ENCODE measurements at places on chromosomes 2 and 18.

GRCh38 chr2:46644690-46645385 lies 165.5 kb downstream of the TMEM247 start:
- no peak overlapping the region for H3K27ac ChIP-seq
- H3K27me3 ChIP-seq: no peaks in the 10 kb centered on the region
- H3K4me1 ChIP-seq: no peaks in the 10 kb centered on the region
- no peak for DNase-seq

DNA sequence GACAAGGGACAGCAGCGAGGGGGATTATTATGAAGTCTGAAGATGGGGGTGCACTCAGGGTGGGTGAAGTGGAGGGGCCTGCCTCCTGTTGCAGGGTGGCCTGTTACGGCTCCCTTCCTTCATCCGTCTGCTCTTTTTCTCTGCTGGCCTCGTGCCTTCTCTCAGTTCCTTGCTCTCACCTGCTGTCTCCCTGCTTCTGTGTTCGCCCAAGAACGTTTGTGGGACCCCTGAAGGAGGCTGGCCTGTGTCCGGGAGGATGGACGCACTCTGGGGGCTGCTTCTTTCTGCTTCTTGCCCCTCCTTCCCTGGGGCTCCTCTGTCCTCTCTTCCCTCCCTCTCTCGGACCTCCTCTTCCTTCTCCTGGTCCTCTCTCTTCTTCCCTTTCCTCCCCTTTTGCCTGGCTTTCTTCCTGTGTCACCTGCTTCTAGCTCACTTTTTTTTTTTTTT lies 13.8 kb downstream of the MROH2A start:
- peaks cover 5% of the 10 kb centered on the region for H3K4me1 ChIP-seq
- H3K27ac ChIP-seq: no peak overlapping the region
- H3K27me3 ChIP-seq: no peaks in the 10 kb centered on the region
- no peak overlapping the region for H3K4me3 ChIP-seq

DNA sequence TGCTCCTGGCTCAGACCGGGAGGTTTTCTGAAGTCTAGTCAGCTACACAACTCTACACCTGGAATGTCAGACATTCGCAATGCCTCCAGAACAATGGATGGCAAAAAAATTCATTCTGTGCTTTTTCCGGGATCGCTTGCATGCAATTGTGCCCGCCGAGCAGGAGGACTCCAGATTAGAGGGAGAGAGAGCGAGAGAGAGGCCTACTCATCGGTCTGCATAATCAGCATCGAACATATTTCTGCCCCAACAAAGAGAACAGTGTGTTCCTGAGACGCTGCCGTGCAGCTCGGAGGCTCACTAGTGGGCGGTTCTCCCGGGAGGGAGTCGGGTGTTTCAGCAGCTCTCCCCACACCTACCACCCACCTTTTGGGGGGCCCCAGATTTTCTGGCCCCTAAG lies 117.1 kb downstream of the KLHL29 start:
- H3K4me3 ChIP-seq: no peak overlapping the region
- no peak overlapping the region for H3K27ac ChIP-seq
- H3K36me3 ChIP-seq: no peaks in the 10 kb centered on the region
- peaks cover 30% of the 10 kb centered on the region for H3K27me3 ChIP-seq

DNA sequence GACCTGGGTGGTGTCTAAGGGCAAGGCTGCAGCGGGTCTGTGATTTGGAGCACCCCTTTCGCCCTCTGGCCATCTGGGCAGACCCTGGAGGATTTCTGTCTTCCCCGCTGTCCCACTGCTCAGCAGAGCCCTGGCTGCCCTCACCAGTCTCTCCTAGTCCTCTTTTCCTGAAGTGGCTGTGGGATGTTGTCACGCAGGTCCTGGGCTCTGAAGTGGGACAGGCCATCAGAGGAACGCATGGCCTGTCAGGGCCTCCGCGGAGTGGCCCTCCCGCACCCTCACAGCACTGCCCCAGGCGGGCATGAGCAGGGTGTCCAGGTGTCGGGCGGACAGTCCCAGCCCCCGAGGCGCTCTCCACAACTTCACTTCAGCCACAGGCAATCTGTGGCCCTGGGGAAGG lies 1.1 kb upstream of the TMEM185B start:
- peak overlapping the region; percentile 49 for H3K27ac ChIP-seq
- peaks cover 50% of the 10 kb centered on the region for H3K4me1 ChIP-seq
- H3K27me3 ChIP-seq: no peaks in the 10 kb centered on the region
- H3K36me3 ChIP-seq: peaks cover 9% of the 10 kb centered on the region
- DNase-seq: no peak

DNA sequence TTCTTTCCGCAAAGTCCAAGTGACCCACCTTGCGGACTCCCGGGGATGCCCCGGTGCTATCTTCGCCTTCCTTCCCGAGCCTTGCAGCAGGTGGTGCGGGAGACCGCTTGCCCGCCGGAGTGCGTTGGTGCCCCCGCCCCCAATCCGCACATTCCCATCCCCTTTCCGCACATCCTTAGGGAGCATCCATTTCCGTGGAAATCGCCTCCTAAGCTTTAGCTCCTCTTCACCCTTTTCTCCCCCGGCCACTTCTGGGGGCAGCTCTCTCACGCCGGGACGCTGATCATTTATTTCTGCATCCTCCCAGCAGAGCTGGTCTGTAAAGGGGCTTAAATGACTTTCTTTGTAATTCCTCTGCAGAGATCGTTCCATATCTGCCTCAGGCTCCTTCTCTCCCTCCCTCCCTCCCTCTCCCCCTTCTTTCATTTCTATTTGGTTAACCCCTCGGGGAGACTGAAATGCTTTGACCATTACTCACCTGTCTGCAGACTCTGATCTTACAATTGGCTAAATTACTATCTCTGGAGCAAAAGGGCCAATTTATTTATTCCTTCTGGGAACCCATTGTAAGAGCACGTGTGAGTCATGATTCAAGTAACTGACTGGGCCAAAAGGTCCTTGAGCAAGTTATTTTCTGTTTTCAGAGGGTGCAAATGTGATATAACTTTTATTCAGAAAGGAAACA lies 1.3 kb upstream of the LYPD1 start:
- peaks cover 5% of the 10 kb centered on the region for H3K4me1 ChIP-seq
- DNase-seq: no peak
- H3K4me3 ChIP-seq: no peak overlapping the region
- no peaks in the 10 kb centered on the region for H3K36me3 ChIP-seq
- peaks cover 49% of the 10 kb centered on the region for H3K27me3 ChIP-seq

DNA sequence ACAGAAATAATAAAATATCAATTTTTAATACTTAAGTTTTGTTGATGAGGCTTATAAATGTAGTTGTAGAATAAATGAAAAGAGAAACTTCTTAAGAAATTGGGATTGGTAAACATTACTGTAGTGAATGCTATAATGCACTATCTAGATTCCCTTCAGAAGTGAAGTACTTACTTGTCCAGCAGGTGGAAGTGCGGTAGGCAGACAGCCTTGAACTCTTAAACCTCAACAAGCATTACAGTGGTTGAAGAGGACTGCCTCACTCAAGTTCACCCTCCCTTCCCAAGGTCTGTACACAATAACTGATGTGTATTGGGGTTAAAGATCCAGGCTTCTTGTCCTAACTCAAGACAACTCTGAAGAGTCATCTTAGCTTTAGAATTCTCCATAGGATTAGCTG lies 931.0 kb upstream of the LRRTM1 start:
- H3K36me3 ChIP-seq: no peaks in the 10 kb centered on the region
- no peak overlapping the region for H3K27ac ChIP-seq
- H3K4me3 ChIP-seq: no peak overlapping the region
- no peak for DNase-seq

- H3K4me3 ChIP-seq: no peak overlapping the region
- no peaks in the 10 kb centered on the region for H3K4me1 ChIP-seq
- no peaks in the 10 kb centered on the region for H3K36me3 ChIP-seq
- no peak overlapping the region for H3K27ac ChIP-seq
Measured at GRCh38 chr2:14451312-14451711, 181.2 kb upstream of the LRATD1 start.

GRCh38 chr2:158965107-158965506 lies 3.3 kb upstream of the TANC1 start:
- no peak overlapping the region for H3K27ac ChIP-seq
- no peak overlapping the region for H3K4me3 ChIP-seq
- DNase-seq: no peak
- no peaks in the 10 kb centered on the region for H3K36me3 ChIP-seq
- H3K27me3 ChIP-seq: peaks cover 43% of the 10 kb centered on the region
- H3K4me1 ChIP-seq: peaks cover 8% of the 10 kb centered on the region
